Epithelial cell of umbilical artery (primary cell): ENCODE measurements at places on chromosomes 1 and 21. TPM values are rescaled to one million over a fixed set of nuclear protein-coding genes. Genes with fewer than 3 reads are reported as not detected.

The LIPI gene
- total RNA-seq = not detected in 2 replicates

The SDC3 gene
- total RNA-seq = 4.5 and 5.2 TPM in 2 replicates

The LMO4 gene
- 19.5 and 25.4 TPM in 2 replicates for total RNA-seq

The KCNA10 gene
- total RNA-seq = 0.15 TPM in 1 of 2 replicates, not detected in the other

The LORICRIN gene
- total RNA-seq = not detected in 2 replicates

The PDE4B gene
- total RNA-seq = 55.6 and 69.8 TPM in 2 replicates

The TBX15 gene
- total RNA-seq = not detected in 2 replicates

The PTCH2 gene
- 0.30 TPM in 1 of 2 replicates, not detected in the other for total RNA-seq

The BATF3 gene
- total RNA-seq = 0.15 and 0.97 TPM in 2 replicates

The TRAF3IP3 gene
- total RNA-seq = under 0.01 TPM in 1 of 2 replicates, not detected in the other

The SNRPE gene
- total RNA-seq = 93.3 and 134 TPM in 2 replicates

The ERI3 gene
- 33.6 and 52.0 TPM in 2 replicates for total RNA-seq

The COL11A1 gene
- total RNA-seq = 0.65 and 2.3 TPM in 2 replicates

The PAX7 gene
- not detected in 2 replicates for total RNA-seq

The CACNA1S gene
- not detected in 2 replicates for total RNA-seq

The CDC42BPA gene
- total RNA-seq = 71.8 and 83.9 TPM in 2 replicates

The FCRL6 gene
- under 0.01 and 0.30 TPM in 2 replicates for total RNA-seq
